ENCODE measurements at places on chromosomes 13 and 19.

GRCh38 chr13:107138486-107138885 lies 570.5 kb upstream of the ARGLU1 start:
- DNase-seq, result no peak

DNA sequence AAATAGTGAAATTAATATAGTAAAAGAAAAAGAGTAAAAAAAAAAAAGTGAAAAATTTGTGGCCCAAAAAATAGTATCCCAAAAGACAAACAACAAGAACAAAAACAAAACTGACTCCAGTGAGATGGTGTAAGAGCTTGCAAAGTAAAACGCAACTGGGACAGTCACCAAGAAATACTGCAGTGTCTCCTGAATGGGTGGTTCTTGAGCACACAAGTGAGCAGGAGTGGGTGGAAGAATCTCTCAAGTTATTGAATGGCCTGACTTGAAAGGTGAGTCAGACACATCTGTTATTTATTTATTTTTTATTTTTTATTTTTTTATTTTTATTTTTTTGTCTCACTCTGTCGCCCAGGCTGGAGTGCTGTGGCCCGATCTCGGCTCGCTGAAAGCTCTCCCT lies 1.9 kb downstream of the ZNF493 start:
- DNase-seq, result no peak

- no peak for DNase-seq
Measured at GRCh38 chr19:19053508-19054314, 10.1 kb upstream of the SLC25A42 start.

DNA sequence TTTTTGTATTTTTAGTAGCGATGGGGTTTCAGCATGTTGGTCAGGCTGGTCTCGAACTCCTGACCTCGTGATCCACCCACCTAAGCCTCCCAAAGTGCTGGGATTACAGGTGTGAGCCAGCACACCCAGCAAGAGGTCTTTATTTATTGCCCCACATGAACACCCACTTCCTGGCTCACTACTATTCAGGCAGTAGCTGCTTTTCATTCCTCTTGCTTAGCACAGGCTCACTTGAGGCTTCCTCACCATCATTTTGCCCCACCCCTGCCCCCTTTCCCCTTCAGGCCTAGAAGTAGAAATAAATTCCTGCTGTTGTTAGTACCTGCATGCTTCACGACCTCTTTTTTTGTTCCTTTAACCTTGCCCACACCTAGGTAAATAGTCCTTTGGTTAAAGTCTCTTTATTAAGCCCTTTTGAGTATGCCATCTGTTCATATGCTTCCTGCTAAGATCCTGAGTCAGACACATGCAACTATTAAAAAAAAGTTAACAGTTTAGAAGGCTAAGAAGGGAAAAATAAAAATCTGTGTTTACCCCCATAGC lies 33.5 kb upstream of the ITM2B start:
- DNase-seq, result no peak

- no peak for DNase-seq
Measured at GRCh38 chr13:41458761-41459431, 1.5 kb downstream of the RGCC start.

- DNase-seq, result no peak
Measured at GRCh38 chr13:89514534-89515312, 1832.8 kb upstream of the MIR17HG start.

GRCh38 chr19:13015361-13016223 lies 20.3 kb downstream of the NFIX start:
- no peak for DNase-seq
